ENCODE measurements at places on chromosomes 11 and 22. TPM values are rescaled to one million over a fixed set of nuclear protein-coding genes. Genes with fewer than 3 reads are reported as not detected.

DNA sequence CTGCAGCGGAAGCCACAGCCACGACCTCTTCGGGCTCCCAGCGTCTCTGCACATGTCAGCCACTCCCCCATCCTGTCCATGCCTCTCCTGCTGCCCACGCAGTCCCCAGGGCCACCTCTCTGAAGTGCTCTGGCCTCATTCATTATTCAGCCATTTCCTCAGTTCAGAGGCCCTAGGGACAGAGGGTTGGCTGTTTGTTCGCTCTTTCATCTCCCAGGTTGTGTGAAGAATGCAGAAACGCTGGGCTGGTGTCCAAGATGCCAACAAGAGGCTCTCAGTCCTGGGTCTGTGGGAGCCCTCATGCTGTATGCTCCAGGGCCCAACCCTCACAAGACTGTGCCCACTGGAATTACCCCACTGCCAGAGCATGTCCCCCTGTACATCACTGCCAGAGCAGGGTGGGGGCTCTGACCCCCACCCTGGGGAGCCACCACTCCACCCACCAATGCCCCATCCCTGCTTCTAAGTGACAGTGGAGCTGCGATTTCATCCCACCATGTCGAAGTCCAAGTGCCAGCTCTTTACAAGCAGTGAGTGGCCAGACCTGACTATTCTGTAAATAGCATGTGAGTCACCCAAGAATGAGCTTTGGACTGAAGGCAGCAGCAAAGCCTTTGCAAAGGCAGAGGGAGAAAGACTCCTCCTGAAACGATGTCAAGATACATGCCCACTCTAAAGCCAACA is 209.6 kb downstream of the BUD13 start:
- no peak for DNase-seq

EIF4ENIF1 gene
- 20.4 TPM for polyA plus RNA-seq

ANKRD49 gene
- polyA plus RNA-seq = 13.2 TPM

- DNase-seq = no peak
These were observed 80.0 kb upstream of the TIMP3 start for GRCh38 chr22:32721328-32722180.

DNA sequence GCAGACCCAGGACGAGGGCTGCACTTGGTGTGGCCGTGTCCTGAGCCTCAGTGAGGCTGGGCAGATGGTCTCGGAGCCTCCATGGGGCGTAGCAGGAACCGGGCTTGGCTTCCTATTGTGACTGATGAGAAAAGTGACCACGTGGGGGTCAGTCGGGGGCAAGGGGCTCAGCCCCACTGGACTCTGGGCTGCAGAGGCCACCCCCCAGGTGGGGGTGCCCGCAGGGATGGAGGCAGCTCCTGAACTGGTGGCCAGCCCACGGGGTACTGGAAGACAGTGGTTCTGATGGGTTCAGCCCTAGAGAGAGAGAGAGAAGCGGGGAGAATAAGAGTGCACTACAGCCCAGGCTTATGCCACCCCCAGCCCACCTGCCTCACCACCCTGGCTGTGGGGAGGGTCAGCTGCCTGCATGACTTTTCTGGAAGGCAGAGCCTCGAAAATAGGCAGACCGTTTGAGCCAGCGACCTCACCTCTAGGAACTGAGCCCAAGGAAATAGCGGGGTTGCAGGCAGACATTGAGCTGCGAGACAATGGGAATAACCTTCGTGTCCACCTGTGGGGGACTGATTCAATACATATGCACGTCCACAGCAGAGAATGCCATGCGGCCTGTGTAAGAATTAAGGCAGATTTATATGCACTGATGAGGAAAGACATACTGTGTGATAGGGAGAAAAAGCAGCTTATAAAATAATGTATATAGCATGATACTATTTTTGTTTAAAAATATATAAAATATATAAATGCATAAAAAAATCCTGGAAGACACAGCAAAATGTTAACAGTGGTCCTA is 11.5 kb downstream of the CABP7 start:
- no peak for DNase-seq

USH1C gene
- polyA plus RNA-seq = not detected

DNA sequence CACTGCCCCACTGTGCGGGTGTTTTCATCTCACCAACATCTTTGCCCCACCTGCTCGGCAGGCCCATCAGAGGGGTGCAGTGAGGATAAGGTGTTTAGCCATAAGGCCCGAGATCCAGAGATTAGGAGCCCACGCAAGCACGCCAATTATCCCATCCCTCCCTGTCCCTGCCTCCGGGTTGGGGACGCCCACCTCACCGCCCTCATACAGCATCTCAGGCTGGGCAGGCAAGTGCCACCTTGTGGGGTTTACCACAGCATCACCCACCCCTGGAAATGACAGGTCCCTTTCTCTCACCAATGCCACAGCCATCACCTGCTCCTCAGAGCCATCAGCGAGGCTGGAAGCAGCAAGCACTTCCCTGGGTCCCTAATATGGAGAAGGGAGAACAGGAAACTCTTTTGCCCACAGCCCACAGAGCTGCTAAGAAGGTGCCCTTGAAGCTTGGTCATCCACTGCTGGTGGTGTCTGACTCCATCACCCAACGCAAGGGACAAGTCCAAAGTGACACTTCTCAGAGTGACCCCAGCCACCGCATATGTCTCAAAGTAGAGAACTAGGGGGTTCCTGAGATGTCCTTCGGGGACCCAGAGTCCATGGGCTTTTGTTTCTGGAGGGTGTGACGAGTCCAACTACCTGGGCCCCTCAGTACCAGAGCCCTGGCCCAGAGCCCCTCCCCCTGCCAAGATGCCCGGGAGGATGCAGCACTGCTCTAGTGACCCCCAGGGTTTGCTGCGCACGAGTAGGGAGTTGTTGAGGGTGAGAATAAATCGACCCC is 15.8 kb downstream of the VPS37C start:
- DNase-seq = no peak

OR10AG1 gene
- polyA plus RNA-seq = not detected

MS4A12 gene
- polyA plus RNA-seq = 0.10 TPM

RIC3 gene
- not detected for polyA plus RNA-seq

- DNase-seq = no peak
These were observed 50.3 kb downstream of the FAM76B start for GRCh38 chr11:95739108-95739938.

GRCh38 chr22:46007003-46007847 is 30.3 kb upstream of the WNT7B start:
- DNase-seq = no peak

- no peak for DNase-seq
These were observed 2.1 kb downstream of the TSPAN32 start for GRCh38 chr11:2303627-2304505.

OR5B21 gene
- not detected for polyA plus RNA-seq

CCDC157 gene
- 1.6 TPM for polyA plus RNA-seq

GRCh38 chr11:46451759-46452158 is 60.2 kb upstream of the CHRM4 start:
- DNase-seq = no peak

GLYAT gene
- polyA plus RNA-seq = not detected

OR8G5 gene
- polyA plus RNA-seq = not detected

- no peak for DNase-seq
These were observed 19.2 kb downstream of the SLC43A1 start for GRCh38 chr11:57496109-57496820.

DNA sequence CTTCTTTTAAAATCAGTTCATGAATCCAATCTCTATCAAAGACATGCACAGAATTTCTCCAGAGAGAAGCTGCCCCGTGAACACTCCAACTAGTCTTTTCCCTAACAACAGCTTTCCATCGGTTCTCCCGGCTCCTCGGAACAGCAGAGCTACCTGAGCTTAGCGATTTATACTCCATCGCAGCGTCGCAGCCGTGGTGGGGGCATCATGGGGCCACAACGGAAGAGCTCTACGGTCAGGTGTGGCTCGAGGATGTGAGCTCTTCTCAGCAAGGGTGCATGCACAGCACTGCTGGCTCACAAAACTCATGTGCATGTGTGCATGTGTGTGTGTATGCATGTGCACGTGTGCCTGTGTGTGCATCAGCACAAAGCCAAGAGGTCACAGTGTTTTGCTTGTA is 11.7 kb upstream of the MOB2 start:
- DNase-seq = no peak

CCDC116 gene
- polyA plus RNA-seq = 0.10 TPM

DNA sequence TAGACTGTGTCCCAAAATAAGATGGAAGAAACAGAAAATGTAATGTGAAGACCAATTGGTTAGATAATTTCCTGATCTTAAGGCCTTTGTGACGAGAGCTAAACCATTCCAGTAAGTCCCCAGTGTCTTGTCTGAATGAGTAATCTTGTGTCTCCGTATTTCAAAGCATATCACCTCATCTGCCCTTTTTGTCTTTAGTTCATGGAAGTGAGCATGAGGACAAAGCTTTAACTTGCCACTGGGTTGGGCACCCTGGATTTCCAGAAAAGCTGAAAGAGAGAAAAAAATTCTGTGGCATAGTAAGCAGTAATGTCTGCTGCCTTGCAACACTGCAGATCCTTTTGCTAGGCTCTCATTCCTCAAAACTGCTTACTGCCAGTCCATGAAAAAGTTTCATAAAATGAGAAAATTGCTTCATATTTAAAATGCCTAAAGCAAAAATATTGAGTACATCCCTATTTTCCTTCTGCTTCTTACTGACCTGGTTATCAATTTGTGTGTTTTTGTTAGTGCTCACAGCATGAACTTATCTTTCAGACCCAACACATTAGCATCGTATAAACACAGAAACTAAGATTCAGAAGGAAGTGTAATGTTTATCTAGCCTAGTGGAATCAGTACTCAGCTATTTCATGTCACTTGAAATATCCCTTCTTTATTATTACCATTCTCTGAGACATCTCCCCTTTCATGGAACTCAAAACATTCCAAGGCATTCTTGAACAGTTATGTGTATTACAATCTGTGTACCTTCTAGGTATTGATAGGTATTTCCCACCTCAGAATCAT is 5.3 kb downstream of the CASP12 start:
- DNase-seq = no peak

Data from BJ (cell line).